ENCODE measurements at places on chromosomes 4 and X.

DNA sequence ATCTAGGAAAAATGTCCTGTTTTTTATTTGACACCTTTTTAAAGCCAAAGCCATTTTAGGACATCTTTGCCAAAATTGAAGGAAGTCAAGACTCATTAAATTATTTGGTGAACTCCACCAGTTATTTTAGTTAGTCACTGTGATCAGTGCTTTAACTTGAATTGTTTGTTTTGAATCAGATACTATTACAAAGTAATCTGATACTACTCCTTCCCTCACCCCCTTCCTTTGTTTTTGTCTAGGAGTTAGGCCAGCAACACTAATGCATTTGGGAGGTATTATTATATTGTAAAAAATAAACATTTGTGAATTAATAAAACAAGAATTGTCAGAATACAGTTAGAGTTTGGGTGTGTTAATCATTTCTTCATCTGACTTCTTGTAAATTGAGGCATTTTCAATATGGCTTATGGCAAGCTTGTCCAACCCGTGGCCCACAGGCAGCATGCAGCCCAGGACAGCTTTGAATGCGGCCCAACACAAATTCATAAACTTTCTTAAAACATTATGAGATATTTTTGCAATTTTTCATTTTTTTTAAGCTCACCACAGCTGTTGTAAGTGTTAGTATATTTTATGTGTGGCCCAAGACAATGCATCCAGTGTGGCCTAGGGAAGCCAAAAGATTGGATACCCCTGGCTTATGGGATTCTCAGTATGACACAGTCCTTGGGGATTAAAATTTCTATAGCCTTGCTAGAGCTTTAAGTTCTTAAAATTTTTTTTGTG lies 182.2 kb downstream of the BMPR1B start:
- no peak for DNase-seq

- no peak for DNase-seq
Observed at GRCh38 chrX:111257733-111258132, 12.6 kb downstream of the CAPN6 start.

DNA sequence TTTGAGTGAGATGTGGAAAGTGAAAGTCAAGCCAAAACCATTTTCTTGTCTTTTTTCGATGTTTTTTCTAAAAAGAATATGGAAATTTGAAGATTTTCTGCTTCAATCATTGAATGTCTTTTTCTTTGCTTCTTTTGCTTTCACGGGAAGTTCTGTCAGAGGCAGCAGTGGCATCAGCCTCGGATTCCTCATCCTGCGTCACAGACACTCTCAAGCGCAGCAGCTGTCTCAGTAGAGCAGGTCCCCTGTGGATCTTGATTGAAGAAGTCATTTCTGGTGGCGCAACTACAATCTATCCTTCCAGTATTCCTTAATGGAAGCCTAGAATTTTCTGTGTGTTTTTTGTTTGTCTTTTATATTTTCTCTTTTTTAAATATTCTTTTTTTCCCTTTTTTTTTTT lies 52.7 kb upstream of the NEIL3 start:
- DNase-seq = no peak

GRCh38 chrX:40380655-40381488 lies 199.9 kb upstream of the ATP6AP2 start:
- DNase-seq = no peak

GRCh38 chrX:100698551-100698950 lies 33.4 kb downstream of the SYTL4 start:
- DNase-seq = no peak

DNA sequence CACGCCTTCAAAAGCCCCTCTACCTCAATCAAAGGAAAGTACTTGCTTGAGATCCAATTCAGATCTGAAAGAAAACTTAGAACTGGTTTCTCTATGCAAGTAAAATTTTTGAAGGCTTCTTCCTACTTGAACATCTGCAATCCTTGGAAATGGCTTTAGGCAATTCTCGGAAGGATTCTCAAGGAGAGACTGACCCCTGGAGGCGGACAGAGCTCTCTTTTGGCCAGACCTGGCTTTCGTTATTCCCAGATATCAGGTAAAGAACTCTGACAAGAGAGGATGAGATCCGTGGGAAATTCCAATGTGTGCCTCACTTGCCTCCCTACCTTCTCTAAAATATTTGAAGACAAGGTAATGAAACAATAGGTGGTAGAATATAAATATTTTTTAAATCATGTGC lies 670.3 kb upstream of the FAM241A start:
- DNase-seq = no peak

DNA sequence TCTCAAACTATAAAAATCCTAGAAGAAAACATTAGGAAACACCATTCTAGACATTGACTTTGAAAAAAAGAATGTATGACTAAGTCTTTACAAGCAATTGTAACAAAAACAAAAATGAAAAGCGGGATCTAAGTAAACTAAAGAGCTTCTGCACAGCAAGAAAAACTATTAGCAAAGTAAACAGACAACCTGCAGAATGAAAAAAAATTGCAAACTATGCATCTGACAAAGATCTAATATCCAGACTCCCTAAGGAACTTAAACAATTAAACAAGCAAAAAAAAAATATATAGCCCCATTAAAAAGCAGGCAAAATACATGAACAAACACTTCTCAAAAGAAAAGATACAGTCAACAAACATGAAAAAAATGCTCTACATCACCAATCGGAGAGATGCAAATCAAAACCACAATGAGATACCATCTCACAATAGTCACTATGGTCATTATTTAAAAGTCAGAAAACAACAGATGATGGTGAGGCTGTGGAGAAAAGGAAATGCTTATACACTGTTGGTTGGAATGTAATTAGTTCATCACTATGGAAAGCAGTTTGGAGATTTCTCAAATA lies 168.1 kb downstream of the EPHA5 start:
- no peak for DNase-seq

- DNase-seq = no peak
Observed at GRCh38 chrX:63809173-63809572, 24.2 kb upstream of the ARHGEF9 start.

- DNase-seq = no peak
Observed at GRCh38 chr4:1812720-1813119, 19.6 kb downstream of the FGFR3 start.

- no peak for DNase-seq
Observed at GRCh38 chr4:186920992-186921391, 197.3 kb upstream of the FAT1 start.

- DNase-seq = no peak
Observed at GRCh38 chr4:73776321-73776729, 36.0 kb downstream of the CXCL8 start.

DNA sequence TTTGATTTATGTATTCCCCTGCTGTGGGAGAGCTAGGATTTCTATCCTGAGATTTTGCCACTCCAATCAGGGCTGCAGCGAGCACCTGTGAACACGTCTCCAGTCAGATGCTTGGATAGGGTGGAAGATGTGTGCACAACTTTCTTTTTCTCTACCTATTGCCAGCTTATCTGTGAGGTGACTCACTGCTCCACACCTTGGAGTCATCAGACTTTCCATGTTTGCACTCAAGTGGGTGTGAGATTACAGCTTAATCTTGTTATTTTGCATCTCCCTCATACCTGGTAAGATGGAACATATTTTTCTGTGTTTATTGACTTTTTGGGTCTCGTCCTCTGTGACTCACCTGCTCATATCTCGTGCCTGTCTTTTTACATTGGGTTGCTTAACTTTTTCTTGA lies 32.2 kb downstream of the PSAPL1 start:
- DNase-seq = no peak

DNA sequence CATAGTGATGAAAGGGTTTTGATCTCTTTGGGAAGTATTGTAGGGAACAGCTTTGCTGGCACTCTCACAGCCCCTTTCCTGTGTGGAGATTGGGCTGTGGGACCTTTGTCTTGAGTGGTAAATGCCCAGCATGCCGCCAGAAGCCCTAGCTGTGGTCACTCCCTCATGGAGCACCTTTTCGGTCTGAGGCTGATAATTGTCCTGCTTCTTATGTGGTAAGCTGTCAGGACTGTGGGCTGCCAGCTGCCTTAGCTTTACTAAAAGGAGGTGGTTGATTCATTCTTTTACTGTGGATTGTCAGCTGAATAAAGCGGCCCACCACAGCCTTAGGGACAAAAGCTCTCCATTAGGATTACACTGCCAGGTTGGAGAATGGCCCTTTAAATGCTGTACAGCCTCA lies 7.1 kb downstream of the PASD1 start:
- DNase-seq = no peak

DNA sequence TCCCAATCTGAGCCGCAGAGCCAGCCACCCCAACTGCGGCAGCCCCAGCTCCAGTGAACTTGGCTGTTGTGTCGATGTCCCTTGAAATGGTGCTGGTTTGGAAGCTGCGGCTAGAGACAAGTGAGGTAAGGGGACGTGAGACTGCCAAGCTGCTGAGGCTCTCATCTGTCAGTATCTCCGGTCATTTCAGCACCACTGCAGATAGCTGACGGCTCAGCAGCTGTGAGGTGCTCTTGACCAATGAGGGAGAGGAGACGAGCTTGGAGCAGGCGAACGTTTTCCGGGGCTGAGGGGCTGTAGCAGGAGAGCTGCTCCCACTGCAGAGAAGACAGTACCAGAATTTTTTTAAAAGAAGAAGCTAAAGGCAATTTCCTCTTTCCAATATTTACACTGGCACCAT lies 175.5 kb upstream of the CASK start:
- no peak for DNase-seq

DNA sequence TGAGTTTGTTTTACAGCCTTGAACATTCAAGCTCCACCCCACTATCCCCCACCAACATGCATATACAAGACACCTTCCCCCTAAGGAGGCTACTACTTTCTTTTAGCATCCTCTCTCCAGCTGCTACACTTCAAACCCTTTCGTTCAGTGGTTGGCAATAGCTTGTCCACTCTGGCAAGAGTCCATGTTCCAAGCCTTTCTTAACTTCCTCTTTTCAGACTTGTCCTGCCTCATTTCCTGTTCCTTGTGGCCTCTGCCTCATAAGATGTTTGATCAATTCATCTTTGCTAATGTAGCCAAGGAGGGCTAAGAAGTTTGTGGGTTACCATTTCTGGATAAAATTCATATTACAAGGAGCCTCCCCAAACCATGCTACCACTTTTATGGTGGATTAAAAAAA lies 20.8 kb upstream of the ZCCHC12 start:
- DNase-seq = no peak

- no peak for DNase-seq
Observed at GRCh38 chr4:152074573-152074972, 313.8 kb upstream of the GATB start.

Measured in hypothalamus (tissue), 51 donors.